Bone marrow (tissue), 2 donors: ENCODE measurements at places on chromosomes 7 and 10.

DNA sequence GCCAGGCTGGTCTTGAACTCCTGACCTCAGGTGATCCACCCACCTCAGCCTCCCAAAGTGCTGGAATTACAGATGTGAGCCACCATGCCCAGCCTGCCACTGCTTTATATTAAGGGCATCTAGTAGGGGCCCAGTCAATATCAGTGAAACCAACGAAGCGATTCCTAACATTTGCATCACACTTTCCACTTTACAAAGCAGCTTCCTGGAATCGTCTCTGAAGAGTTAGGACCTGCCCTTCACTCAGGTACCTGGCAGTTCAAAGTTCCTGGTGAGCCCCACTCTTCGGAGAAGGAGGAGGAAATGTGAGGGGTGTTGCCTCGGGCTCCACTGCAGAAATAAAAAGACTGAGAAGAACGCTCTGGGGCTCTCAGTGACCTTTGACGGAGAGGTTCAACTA is 31.1 kb upstream of the EZH2 start:
- DNase-seq: no peak

DNA sequence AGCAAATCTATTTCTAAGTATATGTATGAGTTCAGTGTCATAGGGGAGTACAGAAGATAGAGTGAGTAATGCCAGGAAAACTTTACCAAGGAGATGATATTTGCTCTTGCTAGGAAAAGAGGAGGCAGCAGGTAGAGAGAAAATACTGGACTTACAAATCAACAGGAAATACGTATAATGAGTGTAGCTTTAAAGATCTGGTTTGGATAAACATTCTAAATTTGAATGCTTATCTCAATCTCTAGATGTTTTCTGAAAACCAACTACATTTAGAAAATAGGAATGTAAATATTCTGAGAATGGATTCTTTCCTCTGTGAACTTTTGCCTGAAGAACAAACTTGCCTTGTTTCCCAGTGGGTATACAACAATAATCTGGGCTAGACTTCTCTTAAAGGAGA is 46.9 kb upstream of the GNAI1 start:
- no peak for DNase-seq

DNA sequence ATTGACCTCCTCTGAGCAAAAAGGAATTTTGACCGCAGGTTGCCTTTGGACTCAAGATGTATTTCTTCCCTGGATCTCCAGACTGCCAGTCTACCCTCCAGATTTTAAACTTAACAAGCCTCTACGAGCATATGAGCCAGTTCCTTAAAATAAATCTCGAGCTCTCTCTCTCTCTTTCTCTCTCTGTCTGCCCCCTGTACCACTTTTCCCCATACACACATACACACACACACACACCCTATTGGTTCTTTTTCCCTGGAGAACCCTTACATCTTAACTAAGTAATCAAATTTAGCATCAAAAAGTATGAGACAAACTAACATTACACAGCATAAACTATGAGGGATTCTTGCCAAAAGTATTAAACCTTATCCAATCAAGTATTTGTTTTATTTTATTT is 11.4 kb downstream of the BCAP29 start:
- DNase-seq: no peak

- DNase-seq: no peak
Observed at GRCh38 chr7:101177644-101178043, 2.4 kb downstream of the NAT16 start.

DNA sequence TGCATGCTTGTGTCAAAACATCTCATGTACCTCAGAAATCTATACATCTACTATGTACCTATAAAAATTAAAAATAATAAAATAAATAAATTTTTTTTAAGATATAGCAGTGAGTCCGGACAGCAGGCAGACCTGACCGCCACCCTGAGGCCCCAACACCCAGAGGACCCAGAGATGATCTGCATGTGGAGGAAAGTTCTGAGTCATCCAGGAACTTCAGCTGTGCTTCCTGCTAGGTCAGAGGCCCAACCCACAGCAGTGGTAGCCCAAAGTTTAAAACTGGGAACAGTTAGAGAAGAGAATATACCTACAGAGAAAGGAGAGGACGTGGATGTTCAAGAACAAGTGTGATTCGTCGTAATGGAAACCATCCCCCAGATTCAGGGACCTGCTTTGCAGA is 683.7 kb upstream of the NRP1 start:
- no peak for DNase-seq

DNA sequence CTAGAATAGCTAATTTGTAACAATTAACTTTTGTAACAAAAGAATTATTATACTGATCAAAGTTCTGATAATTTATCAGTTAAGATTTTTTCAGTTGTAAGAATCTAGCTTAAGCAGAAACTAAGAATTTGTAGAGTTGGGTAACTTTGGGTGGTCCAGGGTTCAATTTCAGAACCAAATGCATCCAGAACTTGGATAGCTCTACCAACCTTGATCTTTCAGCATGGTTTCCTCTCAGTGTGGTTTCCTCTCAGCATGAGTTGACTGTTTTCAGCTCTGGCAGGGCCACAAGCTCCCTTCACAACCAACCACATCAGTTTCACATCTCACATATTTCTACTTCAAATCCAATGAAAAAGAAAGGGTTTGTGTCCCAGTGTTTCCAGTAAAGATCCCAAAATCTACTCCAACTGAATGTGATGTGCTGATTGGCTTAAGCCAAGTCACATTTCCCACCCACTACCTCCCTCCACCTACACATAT is 3.3 kb upstream of the FAS start:
- no peak for DNase-seq

DNA sequence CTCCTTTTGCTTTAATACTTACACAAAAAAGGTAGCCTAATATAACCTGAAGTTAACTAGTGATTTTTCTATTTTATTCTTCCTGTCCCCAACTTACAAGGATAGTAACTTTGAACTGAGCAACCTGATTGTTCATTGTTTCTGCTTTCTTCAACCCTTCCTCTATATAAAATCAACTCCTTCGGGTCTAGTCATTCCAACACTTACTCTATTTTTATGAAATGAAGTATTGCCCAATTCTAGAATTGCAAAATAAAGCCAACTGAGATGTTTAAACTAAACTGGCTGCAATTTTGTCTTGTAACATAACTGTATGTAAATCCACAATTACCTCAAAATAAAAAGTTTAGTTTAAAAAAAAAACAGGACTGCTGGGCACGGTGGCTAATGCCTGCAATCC is 20.3 kb upstream of the DNA2 start:
- DNase-seq: no peak

- DNase-seq: no peak
Observed at GRCh38 chr10:88254091-88254490, 329.0 kb downstream of the RNLS start.

GRCh38 chr10:24133835-24134234 is 75.1 kb upstream of the KIAA1217 start:
- no peak for DNase-seq

GRCh38 chr7:85055906-85056305 is 130.9 kb downstream of the SEMA3D start:
- DNase-seq: no peak

DNA sequence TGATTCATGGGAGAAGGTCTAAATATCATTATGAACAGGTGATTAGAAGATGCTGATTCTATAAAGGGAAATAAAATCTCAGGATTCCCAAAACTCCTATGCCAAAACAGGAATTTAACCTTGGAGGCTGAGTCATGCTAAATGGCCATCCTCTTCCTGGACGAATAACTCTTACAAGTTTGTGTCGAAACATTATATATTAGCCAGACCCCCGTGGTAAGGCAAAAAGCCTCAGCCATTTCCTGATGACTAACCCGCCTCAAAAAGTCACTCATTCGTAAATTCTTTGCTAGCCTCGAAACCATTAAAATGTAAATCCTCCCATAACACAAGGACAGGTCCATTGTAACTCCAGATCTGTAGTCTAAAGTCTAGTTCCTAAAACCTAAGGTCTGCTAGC is 32.0 kb downstream of the CUL2 start:
- peak; percentile 45 for DNase-seq

- DNase-seq: no peak
Observed at GRCh38 chr10:72511459-72511858, 114.4 kb downstream of the MICU1 start.

- no peak for DNase-seq
Observed at GRCh38 chr7:50333221-50333651, 28.7 kb downstream of the IKZF1 start.

DNA sequence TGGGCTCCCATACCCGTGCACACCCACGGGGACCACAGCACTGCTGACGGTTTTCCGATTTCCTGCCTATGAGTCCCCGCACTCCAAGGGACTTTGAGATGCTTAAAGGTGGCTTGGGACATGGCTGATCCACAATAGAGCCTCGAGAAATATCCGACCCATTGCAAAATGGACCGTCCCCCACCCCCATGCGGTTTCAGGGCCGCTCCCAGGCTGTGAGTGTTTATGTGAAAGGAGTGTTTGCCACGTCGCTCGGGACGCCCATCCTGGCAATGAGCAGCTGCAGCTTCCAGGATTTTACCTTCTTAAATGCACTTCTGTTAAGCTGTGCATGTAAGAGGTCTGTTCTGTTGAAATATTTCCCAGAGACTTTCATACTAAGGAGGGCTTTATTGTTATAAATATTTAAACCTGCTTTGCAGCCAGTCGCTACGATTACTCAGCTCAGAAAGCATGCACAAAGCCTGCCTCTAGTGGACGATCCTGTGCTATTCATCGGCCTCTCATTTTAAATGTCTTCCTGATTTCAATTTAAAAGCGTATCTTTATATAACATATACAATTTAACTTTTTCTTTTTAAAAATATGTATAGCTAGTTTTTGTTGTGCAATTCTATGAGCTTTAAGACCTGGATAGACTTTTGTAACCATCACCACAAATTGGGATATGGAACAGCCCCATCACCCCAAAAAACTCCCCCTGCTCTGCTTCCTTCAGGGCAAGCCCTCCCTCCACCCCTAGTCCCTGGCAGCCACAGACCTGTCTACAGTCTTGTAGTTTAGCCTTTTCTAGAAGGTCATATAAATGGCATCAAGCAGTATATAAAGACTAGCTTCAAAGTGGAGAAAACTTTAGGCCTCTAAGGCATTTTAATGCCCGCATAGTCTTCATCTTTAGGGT is 418.3 kb downstream of the PAXIP1 start:
- no peak for DNase-seq

- DNase-seq: no peak
Observed at GRCh38 chr10:123470336-123470921, 195.7 kb upstream of the GPR26 start.

DNA sequence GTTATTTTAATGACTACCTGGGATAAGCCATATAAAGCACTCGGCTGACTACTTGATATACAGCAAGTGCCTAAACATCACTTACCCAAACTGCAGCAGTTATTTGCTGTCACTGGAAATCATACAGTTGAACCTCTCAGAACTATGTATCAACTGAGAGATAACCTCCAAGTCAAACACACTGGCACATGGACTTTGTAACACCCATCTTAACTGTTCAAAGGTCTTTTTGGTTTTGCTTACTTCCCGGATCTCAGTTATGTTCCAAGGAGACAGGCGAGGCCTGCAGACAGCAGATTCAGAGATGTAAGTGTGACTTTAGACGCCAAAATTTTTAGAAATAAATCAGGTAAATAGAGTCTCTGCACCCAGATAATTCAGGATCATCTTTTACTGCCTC is 34.6 kb upstream of the DAGLB start:
- DNase-seq: no peak

DNA sequence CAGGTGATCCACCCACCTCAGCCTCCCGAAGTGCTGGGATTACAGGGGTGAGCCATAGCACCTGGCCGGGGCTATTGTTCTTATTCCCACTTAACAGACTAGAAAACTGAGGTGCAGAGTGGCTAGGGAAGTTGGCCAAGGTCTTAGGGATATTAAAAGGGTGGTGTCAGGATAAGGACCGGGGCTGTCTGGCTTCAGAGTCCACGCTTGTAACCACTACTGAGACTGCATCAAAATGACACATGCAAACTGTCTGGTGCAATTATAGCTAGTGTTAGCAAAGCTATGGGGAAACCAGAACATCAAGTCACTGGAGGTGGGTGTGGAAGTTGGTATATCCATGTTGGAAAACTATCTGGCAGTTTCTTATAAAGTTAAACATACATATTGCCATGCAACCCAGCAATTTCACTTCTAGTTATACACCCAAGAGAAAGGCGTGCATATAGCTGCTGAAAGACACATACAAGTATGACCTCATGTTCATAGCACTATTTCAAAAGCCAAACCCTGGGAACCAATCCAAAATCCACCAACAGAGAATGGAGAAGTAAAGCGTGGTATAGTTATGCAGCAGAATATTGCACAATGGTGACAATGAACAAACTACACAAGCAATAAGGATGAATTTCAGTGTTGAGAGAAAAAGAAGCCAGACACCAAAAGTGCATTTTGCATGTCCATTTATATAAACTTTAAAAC is 33.9 kb upstream of the EEPD1 start:
- DNase-seq: peak; percentile 63

DNA sequence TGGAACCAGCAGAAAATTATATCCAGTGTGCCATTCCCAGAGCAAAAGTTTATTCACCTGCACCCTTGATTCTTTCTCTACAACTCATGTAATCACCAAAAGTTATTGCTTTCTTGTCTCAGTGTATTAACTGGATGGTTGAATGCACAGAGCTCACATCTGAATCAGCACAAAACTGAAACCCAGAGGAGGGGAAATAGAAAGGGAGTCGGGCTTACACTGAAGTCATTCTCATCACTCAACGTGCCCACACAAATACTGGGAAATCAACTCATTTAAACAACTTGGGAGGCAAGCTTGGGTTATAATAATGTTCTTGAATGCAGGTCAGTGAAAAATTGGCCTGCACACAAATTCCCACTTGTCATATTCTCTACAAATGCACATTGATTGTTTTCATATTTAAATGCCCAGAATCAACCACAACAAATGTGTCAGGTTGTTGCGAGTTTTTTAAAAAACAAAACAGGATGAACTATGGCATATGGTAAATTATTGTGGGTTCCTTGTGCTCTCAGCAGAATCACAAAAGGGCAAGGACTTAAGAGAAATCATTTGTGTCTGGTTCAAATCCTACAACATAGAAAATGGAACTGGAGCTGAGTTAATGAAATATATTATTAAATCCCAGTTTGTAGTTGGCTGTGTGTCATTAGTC is 125.9 kb upstream of the NOBOX start:
- no peak for DNase-seq

DNA sequence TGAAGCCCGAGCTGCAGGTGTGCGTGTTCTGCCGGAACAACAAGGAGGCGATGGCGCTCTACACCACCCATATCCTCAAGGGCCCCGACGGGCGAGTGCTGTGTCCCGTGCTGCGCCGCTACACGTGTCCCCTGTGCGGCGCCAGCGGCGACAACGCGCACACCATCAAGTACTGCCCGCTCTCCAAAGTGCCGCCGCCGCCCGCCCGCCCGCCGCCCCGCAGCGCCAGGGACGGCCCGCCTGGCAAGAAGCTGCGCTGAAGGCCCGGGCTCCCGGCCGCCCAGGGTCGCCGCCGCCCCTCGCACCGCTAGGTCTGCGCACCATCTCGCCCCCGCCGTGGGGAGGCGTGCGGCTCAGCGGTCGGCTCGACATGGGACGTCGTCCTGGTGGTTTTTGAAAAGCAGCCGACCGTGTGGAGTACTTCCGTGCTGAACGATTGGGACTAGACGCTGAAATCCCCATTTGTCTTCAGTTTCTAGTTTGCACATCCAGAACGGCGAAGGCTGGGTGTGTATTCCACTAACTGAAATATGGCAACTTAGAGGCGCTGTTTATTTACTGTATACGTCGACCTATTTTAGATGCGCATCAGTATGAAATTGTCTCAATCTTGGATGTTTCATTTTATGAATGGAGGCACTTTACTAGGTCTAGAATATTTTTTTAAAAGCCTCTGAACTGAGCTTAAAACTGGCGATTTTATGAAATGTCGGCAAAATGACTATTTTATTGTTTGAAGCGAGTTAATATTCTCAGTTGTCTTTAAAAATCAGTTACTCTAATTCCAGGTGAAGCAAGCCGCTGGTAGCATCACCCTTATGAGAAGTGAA is 1.1 kb downstream of the NANOS1 start:
- DNase-seq: no peak

- no peak for DNase-seq
Observed at GRCh38 chr10:132624061-132624846, 86.7 kb downstream of the INPP5A start.
